ENCODE measurements at places on chromosomes 7 and 10.

- no peak for DNase-seq
Measured at GRCh38 chr10:111968647-111969046, 214.9 kb downstream of the GPAM start.

GRCh38 chr7:167976-168791 lies 24.2 kb upstream of the FAM20C start:
- peak; percentile 56 for DNase-seq

GRCh38 chr7:121587435-121587834 lies 191.3 kb upstream of the FAM3C start:
- DNase-seq, result no peak

DNA sequence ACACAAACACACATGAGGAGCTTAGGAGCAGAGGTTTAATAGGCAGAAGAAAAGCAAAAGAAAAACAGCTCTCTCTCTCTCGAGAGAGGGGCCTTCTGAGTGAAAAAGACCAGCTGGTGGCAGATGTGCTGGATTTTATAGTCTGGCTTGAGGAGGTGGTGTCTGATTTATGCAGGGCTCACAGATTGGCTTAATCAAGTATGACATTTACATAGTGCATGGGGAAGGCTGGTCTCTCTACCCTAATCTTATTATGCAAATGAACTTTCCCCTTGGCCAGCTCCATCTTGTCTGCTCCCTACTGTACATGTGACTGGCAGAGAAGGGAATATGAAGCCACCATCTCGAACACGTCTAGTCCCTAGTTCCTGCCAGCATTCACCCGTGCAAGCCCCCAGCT lies 219.5 kb upstream of the ZNF804B start:
- no peak for DNase-seq

DNA sequence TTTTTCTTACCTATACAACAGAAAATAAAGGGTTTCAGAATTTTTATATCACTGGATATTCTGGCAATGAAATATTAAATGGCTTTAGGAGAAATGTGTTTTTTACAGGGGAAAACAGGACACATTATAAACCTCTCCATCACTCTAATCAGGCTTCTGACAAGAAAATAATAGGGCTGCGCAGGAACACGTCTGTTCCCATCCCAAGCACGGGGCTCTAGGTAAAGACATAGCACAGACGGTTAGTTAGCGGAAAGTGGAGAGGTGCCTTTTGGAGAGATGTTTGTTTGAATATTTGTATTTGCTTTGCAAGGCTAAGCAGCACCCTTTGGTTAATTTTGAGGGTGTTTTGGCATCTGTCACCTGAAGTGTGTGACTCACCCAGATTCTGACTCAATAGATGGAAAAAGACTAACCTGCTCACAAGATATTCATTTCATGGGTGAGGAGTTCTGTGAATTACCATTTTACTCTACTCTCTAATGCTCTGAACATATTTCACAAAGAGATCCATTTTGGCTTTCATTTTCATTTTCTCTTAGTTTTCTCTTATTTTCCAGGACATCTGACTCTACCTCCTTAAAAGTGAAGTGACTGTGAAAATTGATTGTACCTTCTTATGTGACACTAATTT lies 174.5 kb upstream of the AKR1E2 start:
- no peak for DNase-seq

- DNase-seq, result no peak
Measured at GRCh38 chr7:114755856-114756255, 166.0 kb upstream of the MDFIC start.

GRCh38 chr7:102889851-102890250 lies 22.9 kb upstream of the LRRC17 start:
- no peak for DNase-seq

DNA sequence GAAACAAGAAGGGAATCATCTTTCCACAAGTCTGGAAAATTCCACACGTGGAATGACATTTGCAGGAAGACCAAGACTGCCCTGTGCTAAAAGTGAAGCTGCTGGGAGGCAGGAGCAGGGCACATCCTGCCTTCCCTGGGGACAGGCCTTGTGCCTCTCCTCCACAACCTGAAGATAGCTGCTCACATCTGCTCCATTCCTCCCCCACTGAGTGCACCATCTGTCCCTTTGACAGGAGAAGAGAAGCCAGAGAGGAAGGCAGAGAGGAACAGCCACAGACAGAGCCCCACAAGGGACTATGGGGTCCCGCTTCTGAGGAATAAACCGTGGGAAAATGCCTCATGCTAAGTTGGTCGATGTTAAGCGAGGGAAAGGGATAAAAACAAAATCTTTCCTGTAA lies 15.9 kb upstream of the FAM171A1 start:
- no peak for DNase-seq

GRCh38 chr10:132946311-132946710 lies 3.9 kb upstream of the CFAP46 start:
- DNase-seq, result peak; percentile 47

GRCh38 chr10:17580885-17581284 lies 36.3 kb downstream of the HACD1 start:
- no peak for DNase-seq

DNA sequence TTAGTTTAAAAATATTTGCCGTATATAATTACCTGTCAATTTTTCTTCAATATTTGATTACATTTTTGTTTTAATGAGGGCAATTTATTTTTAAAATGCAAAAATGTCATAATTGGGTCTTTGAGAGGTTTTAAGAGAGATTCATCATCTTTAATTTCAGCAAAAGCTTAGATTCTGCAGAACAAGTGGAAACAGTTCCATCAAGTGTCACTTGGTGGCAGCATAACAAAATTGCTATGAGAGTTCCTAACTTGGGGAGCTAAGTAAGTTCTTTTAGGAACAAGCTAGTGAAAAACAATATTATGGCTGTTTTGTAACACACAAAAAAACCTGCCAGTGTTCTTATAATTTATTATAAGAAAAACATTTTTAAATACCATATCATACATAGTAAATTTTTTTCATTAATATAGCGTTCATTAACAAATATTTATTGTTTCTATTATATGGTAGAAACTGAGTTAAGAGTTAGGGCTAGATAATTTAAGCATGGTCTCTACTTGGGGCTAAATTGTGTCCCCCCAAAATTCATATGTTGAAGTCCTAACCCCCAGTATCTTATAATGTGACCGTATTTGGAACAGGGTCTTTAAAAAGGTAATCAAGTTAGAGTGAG lies 155.2 kb downstream of the MAGI2 start:
- DNase-seq, result peak; percentile 15

DNA sequence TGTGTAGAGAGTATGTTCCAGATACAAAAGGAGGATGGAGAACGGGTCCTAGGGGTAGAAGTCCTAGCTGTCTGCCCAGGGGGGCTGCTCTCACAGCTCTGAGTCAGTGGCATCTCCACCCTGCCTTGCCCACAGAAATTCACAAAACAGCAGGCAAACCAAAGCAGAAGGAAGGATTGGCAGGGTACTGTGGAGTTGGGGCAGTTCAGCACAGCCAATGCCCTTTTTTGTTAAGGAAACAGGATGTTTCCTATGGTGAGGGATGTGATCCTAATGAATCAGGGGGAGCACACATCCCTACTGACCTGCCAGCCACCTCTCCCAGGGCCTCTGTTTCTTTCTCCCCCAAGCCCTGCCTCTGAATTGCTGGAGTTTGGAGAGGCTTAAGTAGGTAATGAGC lies 457.6 kb downstream of the PLXNA4 start:
- no peak for DNase-seq

DNA sequence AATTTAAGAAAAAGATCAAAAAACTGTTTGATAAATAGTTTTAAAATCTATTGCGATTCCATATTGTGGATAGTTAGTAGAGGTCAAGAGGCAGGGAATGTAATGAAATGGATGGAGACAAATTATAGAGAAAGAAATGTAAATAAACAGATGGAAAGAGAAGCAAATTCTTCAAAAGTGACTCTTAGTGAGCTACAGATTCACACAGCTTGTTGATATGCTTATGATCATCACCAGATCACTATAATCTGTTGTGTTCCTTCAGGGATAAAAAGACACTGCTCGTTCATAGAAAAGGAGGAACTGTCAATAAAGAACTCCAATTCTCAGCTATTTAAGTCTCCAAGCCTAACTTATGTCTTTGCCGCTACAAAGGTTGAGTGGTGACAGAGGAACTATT lies 251.4 kb upstream of the SEMA3C start:
- no peak for DNase-seq

Data from pancreas (tissue), 10 donors.